ENCODE measurements at places on chromosomes 12 and 14.

- DNase-seq = peak; percentile 16
Observed at GRCh38 chr14:104895786-104896661, 28.7 kb upstream of the PLD4 start.

DNA sequence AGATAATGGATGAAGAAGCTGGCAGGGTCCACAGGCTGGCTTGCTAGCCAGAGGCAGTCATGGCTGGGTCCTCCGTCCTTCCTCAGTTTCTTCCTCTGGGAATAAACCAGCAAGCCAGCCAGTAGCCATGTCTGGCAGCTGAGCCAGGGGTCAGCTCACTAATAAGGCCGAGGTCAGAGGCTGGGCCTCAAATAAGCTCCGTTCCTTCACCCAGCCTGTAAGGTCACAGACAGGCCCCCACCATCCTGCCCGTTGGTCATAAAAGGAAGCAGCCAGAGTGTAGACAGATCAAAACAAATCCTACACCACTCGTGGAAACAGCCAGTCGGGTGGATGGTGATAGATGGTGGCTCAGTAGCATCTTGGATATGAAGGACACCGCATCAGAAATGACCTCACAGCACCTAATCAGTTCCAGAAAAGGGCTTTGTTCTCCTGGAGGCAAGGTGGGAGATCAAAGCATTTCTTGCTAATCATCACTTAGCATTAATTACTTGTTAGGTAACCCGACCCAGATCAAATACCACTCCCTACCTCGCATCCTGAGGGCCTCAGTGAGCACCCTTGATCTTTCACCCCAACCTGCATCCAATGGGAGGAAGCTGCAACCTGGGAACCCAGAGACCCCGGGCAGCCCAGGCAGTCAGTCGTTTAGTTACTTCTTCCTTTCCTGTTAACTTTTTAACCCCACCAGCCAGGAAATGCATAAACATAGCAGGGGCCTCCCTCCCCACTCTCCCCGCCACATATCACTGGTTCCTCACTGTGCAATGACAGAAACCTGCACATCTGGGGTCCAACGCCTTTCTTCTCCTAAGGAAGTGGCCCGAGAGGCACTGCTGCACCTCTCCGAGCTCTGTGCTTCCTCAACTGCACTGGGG, 90.2 kb downstream of the KDM2B start:
- no peak for DNase-seq

DNA sequence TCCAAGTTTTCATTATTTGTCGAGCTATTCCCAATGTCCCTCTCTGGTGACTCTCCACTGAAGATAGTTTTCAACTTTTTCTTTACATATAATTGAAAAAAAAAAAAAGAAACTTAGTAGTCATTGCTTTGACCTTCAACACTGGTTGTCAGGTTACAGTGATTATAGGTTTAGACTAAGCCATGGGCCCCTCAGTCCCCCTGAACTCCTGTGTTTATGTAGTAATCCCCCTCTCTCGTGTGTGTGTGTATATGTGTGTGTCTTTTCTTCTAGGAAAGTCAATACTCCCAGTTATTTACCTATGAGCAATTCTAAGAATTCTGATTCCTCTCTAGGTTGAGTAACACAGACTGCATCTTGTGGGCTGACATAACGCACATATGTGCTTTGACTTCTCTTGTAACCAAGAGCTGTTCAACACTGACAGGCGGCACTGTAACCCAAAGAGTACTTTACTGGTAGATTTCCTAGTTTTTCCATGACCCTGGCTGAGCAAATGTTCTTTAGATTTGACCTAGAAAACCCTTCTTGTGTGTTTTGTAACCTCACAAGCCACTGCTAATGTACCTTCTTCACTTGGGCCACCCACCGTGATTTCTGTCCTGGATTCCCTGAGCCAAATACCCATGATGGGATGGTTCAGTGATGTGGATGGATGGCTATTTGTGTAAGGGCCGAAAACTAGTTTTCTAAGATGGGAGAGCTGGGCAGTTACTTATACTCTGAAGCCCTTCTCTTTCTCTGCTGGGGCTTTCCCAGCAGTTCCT, 15.0 kb upstream of the MANSC4 start:
- no peak for DNase-seq

GRCh38 chr12:29160230-29160629, 11.2 kb downstream of the FAR2 start:
- no peak for DNase-seq

GRCh38 chr12:15962760-15963159, 51.6 kb downstream of the DERA start:
- peak; percentile 55 for DNase-seq

DNA sequence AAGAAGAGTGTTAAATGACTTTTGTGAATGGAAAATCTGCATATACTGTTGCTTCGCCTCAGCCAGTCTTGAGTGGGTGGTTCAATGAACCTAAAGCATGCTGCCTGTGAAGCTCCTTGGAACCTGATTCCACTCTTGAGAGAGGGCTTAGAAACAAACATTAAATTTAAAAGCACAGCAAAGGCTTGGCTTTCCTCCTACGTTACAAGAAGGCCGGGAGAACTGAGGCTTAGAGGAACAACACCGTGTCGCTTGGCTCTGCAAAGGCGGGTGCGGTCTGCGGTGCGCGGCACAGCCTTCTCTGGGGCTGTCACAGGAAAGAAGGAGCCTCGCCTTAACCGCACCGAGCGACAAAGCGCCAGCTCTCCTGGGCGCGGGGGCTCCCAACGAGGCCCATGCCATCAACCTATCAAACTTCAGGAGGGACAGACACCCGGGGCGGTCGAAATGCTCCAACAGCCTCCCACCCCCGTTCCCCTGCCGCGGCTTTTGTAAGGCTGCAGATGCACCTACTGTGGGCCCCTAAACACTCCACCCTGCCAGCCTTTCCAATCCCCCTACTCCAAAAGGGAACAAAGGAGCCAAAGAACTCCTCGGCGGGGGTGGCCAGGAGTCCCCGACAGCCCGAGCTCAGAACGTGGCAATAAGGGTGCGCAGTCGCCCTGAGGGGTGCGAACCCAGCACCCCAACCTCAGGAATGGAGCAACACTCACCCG, 729 bp downstream of the OSBPL8 start:
- peak; percentile 54 for DNase-seq

DNA sequence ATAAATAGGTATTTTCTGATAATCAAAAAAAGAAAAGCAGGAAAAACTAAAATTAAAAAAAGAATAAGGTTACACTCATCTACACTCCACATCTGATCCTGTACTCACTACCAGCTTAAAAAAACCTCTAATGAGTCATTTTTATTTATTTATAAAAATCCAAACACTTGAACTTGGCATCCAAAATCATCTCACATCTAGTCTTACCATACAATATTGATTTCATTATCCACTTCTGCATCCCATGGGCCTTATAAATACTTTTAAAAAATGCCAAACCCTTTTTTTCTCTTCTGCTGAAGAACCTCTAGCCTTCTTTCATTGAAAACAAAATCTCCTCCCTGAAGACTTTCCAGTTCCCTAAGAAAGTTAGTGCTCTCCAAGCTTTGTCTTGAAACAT, 109.7 kb downstream of the TMTC3 start:
- DNase-seq = peak; percentile 28

GRCh38 chr12:131833288-131833895, 5.2 kb downstream of the MMP17 start:
- no peak for DNase-seq

- peak; percentile 10 for DNase-seq
Observed at GRCh38 chr12:58961906-58962305, 41.6 kb upstream of the LRIG3 start.

DNA sequence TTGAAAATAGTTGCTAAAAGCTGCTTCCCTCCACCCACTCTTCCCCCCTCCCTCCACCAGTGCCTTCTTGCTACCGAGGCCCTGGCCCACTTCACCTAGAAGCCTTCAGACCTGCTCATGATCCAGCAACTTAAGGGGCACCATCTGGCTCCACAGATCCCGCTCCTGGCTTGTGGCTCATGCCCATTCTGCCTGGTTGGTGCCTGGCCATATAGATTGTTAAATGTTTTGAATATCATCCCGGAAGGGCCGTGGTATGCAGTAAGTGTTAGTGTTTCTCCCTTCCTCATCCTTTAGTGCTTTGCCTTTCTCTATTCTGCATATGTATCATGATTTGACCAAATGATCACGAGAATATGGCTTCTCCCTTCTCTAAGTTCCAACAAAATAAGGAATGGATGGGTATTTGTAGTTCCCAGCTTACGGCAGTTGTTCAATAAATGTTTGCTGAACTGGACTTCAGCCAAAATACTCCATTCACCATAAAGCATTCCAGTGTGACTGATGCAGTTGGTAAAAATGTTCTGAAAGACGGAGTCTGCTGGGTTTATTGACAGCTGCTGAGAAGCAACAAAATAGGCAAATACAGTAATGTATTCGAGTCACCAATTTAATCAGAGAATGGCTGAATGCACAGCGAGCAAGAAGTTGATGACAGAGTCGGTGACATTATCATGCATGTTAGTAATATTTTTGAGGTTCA, 30.7 kb downstream of the GRIP1 start:
- DNase-seq = peak; percentile 9

DNA sequence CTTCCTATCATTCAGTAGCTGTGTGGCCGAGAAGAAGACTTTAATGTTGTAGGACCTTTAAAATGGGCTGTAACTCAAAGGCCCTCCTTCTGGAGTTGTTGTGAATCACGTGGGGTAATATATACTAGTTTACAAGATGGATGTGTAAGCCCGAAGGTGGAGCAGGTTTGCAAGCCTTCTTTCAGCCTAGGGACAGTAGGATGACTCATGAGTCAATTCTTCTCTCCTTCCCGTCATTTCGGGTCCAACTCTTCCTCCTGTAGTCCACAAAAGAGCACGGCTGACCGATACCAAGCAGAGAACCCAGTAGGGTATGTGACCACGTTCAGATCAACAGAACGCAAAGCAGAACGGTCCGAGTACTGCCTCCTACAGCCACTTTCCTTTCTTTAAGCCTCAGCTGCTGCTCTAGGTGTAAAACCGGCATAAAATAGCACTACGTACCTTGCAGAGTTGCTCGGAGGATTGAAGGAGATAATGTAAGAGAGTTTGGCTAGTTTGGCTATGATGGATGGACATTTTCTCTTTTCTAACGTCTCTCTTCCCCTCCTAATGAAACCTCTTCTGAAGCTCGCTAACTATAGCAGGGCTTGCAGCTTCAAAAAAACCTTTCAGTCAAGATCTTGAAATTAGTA, 1.3 kb upstream of the RASSF3 start:
- peak; percentile 88 for DNase-seq

DNA sequence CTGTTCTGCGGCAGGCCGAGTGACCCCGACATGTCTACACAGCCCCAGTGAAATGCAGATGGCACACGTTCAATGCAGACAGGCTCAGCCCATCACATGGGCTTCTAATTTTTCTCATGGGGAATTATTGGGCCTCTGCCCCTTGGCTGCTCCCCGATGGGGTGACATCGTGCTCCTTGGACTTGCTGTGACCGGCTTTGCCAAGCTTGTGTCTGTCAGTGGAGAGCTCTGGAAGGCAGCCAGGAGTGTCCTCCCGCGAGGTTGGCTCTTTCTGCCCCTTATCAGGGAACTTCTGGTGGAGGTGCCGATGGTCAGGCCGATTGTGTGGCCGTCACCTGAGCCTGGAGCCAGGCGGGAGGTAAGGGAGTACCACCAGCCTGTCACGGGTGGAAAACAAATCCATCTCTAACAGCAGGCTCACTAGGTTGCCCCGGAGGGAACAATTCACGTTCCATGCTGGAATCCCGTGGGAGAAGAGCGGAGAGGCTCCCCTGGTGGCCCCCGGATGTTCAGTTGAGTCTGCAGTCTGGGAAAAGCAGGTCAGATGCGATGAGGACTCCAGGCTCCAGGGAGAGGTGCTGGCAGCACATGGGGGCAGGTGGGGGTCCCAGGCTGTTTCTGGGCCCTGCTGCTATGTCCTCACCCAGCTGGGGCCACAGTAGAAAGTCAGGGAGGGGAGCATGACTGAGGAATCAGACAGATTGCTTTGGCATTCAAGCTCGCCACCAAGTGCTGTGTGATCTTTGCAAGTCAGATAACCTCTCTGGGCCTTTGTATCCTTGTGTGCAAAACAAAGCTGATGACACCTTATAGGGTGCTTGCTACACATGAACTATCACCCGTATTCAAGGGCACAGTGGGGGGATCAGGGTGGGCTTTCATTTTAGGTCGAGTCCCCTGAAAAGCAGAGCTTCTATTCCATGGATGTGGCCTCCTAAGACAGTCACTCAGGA, 43.2 kb upstream of the EML1 start:
- no peak for DNase-seq

GRCh38 chr14:75514673-75515628, 7.3 kb upstream of the BATF start:
- DNase-seq = no peak

GRCh38 chr14:98582276-98582675, 689.7 kb downstream of the BCL11B start:
- DNase-seq = no peak

- DNase-seq = no peak
Observed at GRCh38 chr12:12449533-12450025, 92.7 kb downstream of the BORCS5 start.

- peak; percentile 69 for DNase-seq
Observed at GRCh38 chr12:69007101-69007854, 74.3 kb upstream of the CPM start.

DNA sequence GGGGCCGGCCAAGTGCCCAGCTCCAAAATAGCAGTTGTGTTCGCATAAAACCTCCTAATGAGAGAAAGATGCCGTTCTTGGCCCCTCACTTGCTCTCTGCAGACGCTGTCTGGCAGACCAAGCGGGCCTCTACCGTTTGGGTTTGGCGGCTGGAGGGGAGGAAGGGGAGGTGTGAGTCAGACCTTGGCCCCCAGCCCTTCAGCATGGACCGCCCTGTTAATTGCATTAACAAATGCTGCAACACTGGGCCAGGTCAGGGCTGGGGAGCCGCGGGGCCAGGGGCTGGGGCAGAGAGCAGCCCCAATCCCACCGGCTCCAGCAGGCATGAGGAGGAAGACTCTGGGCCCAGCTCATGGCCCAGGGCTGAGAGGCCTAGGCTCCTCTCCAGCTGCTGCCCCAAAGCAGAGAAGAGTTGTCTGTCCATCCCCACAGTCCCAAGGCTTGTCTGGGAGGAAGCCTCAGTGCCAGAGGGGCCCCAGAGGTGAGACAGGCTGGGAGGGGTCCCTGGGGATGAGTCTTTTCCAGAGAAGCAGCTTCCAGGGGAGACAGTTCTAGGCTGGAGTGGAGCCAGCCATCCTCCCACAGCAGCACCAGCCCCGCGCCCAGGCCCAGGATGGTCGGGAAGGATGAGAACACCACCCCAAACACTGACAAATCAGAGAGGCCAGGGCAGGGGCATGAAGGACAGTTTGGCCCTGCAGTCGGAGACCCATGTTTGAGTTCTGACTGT, 16.9 kb downstream of the LTBP2 start:
- no peak for DNase-seq

GRCh38 chr12:103852498-103852997, 11.5 kb upstream of the NT5DC3 start:
- no peak for DNase-seq

GRCh38 chr12:131693149-131693548, 17.7 kb upstream of the SFSWAP start:
- no peak for DNase-seq

DNA sequence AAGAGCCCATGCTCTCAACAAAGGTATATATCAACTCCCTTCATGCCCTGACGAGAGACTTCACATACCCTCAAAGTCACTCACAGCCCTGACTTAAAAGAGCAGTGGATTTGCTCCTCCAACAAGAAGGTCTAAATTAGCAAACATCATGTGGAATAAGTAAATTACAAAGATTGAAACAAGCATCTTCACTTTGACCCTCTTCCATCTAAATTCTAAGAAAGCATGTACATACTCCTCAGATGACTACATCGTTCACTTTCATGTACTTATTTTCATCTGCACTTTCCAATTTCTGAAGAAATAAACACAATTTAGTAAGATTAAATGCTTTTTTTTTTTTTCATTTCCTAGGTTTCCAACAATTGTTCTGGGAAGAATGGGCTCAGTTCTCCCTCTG, 38.6 kb upstream of the KRR1 start:
- no peak for DNase-seq

- DNase-seq = no peak
Observed at GRCh38 chr14:95310635-95311380, 8.9 kb downstream of the CLMN start.

All from ELR (cell line).